ENCODE measurements at places on chromosomes 5 and 9.

DNA sequence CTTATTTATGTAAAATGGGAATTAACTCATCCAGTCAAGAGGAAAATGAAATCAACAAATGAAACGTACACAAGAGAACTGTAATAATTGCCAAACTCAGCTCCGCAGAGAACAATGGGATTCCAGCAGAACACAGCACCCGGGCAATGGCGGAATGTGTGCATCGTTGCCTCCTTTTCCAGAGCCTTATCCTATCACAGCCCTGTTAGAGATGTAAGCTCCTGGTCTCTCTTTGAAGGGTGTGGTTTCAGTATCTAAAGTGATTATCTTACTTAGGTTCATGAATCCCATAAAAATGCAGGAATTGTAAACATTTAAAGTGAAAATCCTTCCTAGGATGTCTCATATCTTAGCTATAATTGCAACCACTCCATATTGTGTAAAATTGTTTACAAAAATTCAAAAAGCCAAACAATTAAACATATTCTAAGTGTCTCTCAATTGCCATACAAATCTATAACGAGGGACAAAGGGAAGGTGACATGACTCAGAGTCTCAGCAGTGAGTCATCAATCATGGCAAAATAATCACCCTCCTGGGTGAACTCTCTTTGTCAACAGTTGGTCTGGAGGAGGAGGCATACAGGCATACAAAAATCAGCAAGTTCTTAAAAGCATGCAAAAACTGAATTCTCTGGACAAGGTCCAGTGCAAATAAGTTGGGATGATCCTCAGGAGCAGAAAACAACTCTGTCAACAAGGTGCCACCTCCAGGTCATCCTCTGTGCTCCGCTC lies 22.6 kb downstream of the SEMA5A start:
- DNase-seq = no peak

- no peak for DNase-seq
Observed at GRCh38 chr5:78473751-78474150, 113.3 kb downstream of the SCAMP1 start.

DNA sequence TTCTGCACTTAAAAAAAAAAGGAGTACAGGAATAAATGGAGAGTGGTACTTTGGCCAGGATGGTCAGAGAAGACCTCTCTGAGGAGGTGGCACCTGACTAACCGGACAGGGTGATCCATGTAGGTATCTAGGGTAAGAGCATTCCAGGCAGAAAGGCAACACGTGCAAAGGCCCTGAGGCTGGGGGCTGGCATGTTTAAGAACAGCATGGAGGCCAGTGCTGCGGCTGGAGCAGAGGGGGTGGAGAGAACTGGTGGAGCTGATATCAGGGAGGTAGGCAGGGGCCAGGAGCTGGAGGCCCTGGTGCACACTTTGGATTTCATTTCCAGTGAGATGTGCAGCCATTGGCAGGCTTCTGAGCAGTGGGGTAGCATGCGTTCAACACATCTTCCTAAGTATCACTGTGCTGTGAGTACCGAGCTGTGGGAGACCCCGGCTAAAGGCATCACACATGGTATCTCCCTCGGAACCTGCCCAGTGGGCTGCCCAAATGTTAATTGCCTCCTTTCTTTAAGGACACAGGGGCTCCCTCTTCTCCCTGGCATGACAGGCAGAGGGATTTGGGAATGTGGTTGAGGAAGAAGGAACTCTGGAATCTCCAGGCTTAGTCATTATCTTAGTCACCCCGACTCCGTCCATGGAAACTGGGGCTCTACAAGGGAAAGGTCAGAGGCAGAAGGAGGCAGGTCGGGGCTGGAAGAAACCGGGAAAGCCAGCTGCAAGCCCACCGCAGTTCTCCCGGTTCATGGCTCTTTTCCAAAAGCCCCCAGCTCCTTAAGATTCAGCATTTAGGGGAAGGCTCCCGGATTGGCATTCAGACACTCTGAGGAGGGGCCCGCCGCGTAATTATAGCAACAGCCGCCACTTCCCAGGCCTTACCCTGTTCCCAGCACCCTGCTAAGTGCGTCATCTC lies 18.6 kb downstream of the SLC6A7 start:
- no peak for DNase-seq

GRCh38 chr9:82606071-82606470 lies 456.9 kb downstream of the RASEF start:
- DNase-seq = no peak
